HS-27A (cell line): ENCODE measurements at places on chromosomes 3 and 15.

- no peak for DNase-seq
Observed at GRCh38 chr15:63484433-63485186, 19.8 kb upstream of the USP3 start.

DNA sequence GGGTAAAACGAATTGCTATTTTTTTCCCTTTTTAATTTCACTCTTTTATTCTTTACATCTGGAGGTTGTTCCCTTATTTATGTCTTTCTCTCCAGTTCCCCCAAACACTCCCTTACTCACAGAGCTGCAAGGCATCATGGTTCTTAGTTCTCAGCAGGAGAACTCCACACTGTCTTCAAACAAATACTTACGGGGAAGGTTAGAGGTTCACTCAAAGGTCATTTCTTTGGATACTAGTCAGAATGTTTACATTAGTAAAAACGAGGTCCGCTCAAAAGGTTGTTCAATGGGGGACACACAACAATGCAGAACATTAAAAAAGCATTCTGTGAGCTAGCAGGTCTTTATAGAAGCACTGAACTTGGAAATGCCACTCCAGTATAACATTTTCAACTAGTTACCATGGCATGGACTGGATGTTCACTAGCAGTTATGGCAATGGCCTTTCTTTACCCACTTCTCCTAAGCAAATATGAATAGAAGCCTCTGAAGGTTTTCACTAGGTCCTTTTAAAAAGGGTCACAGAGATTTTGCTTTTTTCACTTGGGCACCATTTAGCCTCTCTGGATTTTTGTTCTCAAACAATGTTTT is 201.7 kb downstream of the MEIS2 start:
- DNase-seq = no peak

DNA sequence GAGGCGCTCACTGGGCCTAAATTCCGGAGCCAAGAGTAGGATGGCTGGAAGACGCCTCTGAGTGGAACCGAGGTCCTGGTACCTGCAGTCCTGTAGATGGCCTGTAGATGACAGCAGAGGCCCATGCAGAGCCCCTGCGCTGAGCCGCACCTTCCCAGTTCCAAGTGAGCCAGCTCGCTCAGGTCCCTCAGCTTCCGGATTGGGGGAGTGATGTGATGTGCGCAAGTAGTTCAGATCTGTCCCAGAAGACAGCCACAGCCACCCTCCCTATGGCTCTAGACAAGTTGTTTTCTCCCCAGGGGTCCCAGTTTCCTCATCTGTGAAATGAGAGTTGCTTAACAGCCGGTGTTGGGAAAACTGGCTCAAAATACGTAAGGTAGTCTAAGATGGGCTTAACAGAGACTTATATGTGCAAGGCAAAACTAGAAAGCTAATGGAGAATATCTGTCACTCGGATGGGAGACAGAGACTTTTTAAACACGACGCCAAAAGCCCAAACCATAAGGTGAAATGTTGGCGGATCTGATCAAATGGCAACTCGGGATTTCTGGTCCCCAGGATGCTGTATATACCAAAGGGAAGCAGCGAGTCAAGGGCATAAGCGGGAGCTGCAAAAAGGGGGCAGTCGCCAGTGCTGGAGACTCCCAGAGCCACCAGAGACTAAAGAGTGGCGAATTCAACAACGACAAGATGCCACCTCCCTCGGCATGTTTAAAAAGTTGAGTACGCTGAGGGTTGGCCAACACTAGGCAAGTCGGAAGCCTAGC is 765 bp upstream of the MAPKAPK3 start:
- no peak for DNase-seq

DNA sequence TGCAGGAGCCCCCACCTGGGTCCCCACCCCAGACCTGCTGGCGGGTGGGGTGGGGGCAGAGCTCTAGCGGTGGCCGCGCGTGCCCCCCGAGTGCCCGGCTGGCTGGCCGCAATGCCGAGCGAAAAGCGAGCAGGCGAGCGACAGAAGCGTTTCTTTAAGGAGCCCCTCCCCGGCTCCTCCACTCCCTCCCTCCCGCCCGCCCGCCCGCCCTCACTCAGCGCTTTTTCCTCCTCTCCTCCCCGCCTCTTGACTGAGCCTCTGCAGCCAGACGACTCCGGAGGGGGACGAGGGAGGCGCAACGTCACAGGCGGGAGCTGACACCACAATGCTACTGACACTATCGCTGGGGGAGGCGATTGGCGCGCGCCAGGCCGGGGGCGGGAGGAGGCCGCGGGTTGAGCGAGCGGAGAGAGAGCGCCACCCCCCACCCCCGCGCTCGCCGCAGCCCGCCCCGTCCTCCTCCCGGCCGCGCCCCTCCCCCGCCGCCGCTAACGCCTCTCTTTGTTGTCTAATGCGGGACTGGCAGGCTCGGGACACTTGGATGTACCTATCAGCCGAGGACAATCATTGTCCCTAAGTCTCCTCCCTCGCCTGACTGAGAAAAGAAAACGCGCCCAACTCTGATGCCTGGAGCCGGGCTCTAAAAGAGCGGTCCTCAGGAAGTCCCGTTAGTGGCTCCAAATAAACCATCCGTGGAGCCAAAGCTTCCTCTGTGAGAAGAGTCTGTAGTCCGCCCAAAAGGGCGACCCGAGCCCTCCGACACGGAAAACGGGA is at the start of gene MEX3B:
Gene MEX3B (minus strand): TSS at position 127 of the 774 bp plus-strand sequence. CDS start 313 bp downstream, outside the sequence.
- peak; percentile 96 for DNase-seq

DNA sequence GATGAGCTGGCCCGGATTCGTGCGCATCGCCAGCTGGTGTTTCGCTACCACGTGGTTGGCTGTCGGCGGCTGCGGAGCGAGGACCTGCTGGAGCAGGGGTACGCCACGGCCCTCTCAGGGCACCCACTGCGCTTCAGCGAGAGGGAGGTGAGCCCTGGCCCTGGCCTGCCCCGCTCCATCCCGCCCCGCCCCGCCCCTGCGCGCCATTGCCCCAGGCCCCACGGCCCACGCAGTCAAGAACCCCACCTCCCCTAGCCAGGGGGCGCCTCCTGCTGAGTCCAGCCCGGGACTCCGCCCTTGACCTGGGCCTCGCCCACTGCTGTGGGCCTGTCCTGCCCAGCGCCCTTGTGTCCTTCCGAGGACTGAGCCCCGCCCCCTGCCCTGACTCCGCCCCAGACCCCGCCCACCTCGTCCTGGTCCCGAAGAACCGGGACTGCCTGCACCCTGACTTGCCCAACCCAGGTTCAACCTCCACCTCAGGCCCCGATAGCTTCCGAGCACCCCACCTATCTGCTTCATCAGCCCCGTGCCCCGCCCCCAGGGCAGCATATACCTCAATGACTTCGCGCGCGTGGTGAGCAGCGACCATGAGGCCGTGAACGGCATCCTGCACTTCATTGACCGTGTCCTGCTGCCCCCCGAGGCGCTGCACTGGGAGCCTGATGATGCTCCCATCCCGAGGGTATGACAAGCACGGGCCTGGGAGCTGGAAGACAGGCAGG is 14.8 kb downstream of the NT5DC2 start:
- no peak for DNase-seq
